ENCODE measurements at places on chromosomes 5 and 9. TPM values are rescaled to one million over a fixed set of nuclear protein-coding genes. Genes with fewer than 3 reads are reported as not detected.

ZCCHC7 gene
- 21.9 TPM for total RNA-seq

ECSCR gene
- not detected for total RNA-seq

FOXD4L6 gene
- not detected for total RNA-seq

SOWAHA gene
- total RNA-seq: not detected

GFI1B gene
- not detected for total RNA-seq

GLRA1 gene
- total RNA-seq: not detected

VAV2 gene
- 34.2 TPM for total RNA-seq

PCDHGA1 gene
- 0.10 TPM for total RNA-seq

CCDC152 gene
- total RNA-seq: not detected

TICAM2 gene
- total RNA-seq: 4.0 TPM

AGXT2 gene
- not detected for total RNA-seq

ANKRD31 gene
- total RNA-seq: 0.10 TPM

SEMA6A gene
- 4.9 TPM for total RNA-seq

- H3K4me1 ChIP-seq: no peaks in the 10 kb centered on the region
- H3K36me3 ChIP-seq: no peaks in the 10 kb centered on the region
- no peak overlapping the region for H3K27ac ChIP-seq
- DNase-seq: no peak
Observed at GRCh38 chr9:130334915-130335314, 69.4 kb downstream of the HMCN2 start.

DNA sequence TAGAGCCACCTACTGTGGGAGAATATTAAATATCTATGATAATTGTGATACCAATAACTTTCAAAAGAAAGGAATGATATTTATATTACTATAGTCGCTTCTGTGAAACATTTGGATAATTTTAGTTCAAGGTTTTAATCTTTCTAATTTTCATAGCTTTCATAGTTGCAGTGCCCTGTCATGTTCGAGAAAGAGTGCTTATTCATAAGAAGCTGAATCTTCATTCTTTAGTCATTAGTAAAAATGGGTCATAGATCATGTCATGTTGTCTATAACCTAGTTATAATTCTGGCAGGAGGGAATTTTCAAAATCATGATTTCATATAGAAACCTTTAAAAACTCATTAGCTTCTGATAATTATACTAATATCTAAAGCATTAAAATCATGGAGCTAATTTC lies 685.6 kb downstream of the CETN3 start:
- peaks cover 24% of the 10 kb centered on the region for H3K4me1 ChIP-seq
- no peaks in the 10 kb centered on the region for H3K36me3 ChIP-seq
- no peak overlapping the region for H3K27ac ChIP-seq

DNA sequence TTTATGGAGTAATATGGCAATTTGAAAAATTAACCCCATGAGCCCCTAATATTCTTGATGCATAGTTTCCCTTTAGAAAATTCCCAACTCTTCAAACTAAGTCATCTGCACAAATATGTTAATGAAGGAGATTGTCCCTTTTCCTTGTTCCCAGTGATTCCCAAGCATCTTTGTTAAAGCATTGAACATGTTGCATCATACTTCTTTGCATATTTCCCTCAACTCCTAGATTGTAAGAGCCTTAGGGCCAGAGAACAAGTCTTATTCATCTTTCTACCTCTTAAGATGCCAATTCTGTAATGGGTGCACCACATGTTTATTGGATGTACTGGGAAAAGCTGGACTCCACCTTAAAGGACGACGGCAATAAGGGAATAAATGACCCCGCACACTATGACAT lies 223.4 kb downstream of the PLK2 start:
- peaks cover 9% of the 10 kb centered on the region for H3K4me1 ChIP-seq
- H3K4me3 ChIP-seq: no peak overlapping the region
- no peaks in the 10 kb centered on the region for H3K36me3 ChIP-seq
- no peak overlapping the region for H3K27ac ChIP-seq
- H3K27me3 ChIP-seq: no peaks in the 10 kb centered on the region

- H3K4me1 ChIP-seq: peaks cover 31% of the 10 kb centered on the region
- H3K36me3 ChIP-seq: no peaks in the 10 kb centered on the region
- DNase-seq: no peak
- no peaks in the 10 kb centered on the region for H3K27me3 ChIP-seq
- H3K27ac ChIP-seq: peak overlapping the region; percentile 10
Observed at GRCh38 chr5:174571662-174572397, 152.6 kb upstream of the MSX2 start.

DNA sequence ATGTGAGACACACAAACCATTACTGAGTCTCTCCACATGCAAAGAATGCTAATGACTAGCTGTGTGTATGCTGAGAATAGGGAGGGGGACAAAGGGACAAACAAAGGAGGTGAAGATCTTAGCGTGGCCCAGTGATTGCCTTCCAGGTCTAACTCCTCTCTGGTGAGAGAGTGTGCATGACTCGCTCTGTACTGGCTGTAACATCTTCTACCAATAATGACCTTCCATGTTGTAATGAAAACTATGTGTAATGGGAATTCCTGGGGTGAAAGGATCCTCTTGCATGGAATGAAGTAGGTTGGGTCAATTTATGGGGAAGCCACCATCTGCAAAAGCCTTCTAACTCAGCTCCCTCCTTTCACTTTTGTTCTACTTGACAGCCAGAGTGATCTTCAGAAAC lies 24.4 kb upstream of the GPR151 start:
- no peak for DNase-seq
- H3K4me3 ChIP-seq: no peak overlapping the region
- no peak overlapping the region for H3K27ac ChIP-seq

GRCh38 chr5:43367909-43368669 lies 44.1 kb downstream of the CCL28 start:
- H3K4me3 ChIP-seq: no peak overlapping the region
- H3K27ac ChIP-seq: no peak overlapping the region
- no peak for DNase-seq
- H3K36me3 ChIP-seq: no peaks in the 10 kb centered on the region
- no peaks in the 10 kb centered on the region for H3K4me1 ChIP-seq
- H3K27me3 ChIP-seq: peaks cover 11% of the 10 kb centered on the region

DNA sequence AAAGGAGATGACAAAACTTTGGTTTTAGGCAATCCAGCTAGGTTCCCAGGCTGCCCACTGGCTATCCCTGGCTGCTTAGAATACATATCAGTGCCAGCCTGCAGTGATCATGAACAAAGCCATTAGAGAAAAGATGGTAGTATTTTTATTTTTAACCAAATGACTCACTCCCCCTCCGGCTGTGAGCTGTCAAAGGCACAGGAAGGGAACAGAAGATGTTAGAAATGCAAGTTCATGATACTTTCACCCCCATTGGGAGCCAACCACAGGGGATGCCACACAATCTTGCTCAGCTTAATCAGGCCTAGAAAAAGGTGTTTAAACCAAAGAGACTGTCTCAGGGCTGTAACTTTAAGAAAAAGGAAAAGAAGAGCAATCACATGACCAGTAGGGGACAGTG lies 70.3 kb upstream of the ASTN2 start:
- no peak overlapping the region for H3K27ac ChIP-seq
- H3K4me3 ChIP-seq: no peak overlapping the region
- H3K4me1 ChIP-seq: no peaks in the 10 kb centered on the region
- H3K36me3 ChIP-seq: no peaks in the 10 kb centered on the region

GRCh38 chr5:17723876-17724275 lies 89.6 kb downstream of the TAF11L14 start:
- no peak overlapping the region for H3K27ac ChIP-seq
- no peaks in the 10 kb centered on the region for H3K36me3 ChIP-seq
- peaks cover 9% of the 10 kb centered on the region for H3K4me1 ChIP-seq
- no peak for DNase-seq
- H3K4me3 ChIP-seq: no peak overlapping the region

GRCh38 chr5:143331956-143332355 lies 71.5 kb downstream of the NR3C1 start:
- no peak overlapping the region for H3K4me3 ChIP-seq
- H3K4me1 ChIP-seq: peaks cover 35% of the 10 kb centered on the region
- H3K36me3 ChIP-seq: no peaks in the 10 kb centered on the region
- no peak for DNase-seq
- peak overlapping the region; percentile 45 for H3K27ac ChIP-seq
- H3K27me3 ChIP-seq: no peaks in the 10 kb centered on the region

DNA sequence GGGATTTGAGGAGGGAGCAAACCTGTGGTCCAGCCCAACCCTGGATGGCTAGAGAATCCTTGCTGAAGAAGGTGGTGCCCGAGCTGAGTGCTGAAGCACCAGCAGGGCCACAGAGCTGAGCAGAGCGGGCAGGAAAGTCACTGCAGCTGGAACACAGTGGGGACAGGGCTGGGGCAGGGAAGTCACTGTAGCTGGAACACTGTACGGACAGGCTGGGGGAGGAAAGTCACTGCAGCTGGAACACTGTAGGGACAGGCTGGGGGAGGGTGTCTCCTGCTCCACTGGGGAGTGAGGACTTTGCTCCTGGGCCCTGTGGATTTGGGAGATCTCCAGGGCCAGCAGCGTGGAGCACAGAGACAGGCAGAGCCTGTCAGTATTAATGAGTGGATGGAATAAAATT lies 9.0 kb upstream of the SUSD3 start:
- H3K36me3 ChIP-seq: peaks cover 2% of the 10 kb centered on the region
- DNase-seq: no peak
- H3K4me3 ChIP-seq: no peak overlapping the region
- H3K27ac ChIP-seq: no peak overlapping the region

DNA sequence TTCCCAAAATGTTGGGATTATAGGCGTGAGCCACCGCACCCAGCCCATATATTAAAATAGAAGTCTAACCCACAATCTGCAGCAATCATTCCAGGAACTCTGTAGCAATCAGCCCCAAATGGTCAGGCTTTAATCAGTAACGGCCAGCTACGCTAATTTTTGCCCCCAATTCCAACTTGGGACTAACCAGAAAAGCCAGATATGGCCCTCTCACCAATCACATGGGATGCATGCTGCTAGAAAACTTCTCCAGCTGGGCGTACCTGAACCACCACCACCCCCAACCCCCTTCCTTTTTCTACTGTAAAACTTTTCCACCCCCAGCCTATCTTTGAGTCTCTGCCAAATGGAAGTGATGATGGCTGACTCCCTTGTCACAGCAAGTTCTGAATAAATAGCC lies 4.1 kb downstream of the SUSD1 start:
- H3K27ac ChIP-seq: no peak overlapping the region
- no peak overlapping the region for H3K4me3 ChIP-seq
- no peaks in the 10 kb centered on the region for H3K27me3 ChIP-seq
- H3K36me3 ChIP-seq: no peaks in the 10 kb centered on the region
- no peak for DNase-seq
- H3K4me1 ChIP-seq: peaks cover 73% of the 10 kb centered on the region

DNA sequence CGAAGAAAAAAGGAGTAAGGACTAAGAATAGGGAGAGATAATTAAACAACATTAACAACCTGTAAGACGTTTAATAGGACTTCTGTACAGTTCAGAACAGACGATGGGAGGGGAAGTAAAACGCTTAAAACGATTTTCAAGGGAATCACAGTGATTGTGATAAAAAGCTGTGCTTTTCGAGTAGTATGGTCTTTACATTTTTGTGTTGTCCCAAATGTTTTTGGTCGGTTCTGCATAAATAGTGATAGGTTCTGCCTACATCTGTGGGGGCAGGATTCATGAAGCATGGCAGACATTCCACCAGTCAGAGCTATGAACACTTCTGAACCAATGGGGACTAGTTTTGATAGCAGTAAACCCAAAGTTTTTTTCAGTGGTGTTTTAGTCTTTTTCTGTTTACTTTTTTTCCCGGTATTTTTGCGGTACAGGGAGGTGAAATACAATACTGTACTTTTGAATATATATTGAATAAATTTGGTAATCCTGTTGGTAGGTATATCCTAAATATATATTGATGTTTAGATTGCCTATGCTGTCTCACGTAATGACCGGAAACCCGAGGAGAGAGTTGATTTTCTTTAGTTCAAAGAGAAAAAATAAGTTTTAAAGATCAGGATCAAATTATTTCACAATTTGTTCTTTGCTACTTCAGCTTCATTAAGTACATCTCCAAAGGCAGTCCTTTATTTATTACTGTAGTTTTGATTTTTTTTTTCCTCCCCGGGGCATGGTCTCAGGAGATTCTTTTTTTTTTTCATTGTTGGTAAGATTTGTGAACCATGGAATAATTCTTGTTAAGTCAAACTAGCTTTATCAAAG lies 1.3 kb downstream of the ERBIN start:
- H3K27ac ChIP-seq: peak overlapping the region; percentile 98
- H3K4me1 ChIP-seq: peaks cover 47% of the 10 kb centered on the region
- no peak for DNase-seq
- peaks cover 3% of the 10 kb centered on the region for H3K36me3 ChIP-seq

DNA sequence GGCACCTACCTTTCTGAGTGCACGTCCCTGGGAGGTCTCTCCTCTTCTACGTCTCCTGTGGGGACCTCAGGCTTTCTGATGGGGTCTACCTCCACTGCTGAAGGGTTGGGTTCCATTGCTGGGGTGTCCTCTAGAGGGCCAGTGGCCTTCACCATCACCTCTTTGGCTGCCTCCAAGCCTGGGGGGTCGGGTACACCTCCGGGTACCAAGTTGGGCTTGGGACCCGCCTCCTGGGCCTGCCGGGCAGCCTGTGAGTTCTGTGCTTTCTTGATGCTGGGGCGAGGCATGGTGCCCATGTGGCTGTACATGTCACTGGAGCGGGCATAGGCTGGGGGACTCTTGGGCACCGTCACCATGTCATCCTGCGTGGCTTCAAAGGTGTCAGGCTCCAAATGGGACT lies 4.5 kb downstream of the SH2D3C start:
- no peaks in the 10 kb centered on the region for H3K27me3 ChIP-seq
- no peak for DNase-seq
- H3K36me3 ChIP-seq: no peaks in the 10 kb centered on the region
- peaks cover 33% of the 10 kb centered on the region for H3K4me1 ChIP-seq

DNA sequence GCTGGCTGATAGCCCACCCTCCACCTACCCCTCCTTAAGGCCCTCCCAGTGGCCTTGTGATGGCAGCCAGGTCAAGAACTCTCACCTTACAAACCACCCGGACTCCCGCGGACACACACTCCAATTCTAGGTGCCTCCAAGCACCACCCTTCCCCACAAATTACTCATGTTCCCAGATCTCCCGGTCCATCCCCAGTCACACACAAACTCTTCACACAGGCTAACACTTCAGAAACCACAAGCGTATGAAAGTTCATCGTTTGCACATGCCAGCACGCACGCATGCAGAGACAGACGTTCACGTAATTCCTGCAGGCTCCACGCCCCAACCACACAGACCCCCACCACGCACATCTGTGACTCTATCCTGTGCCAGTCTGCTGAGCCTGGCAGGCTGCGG lies 18.0 kb downstream of the NR5A1 start:
- H3K4me3 ChIP-seq: no peak overlapping the region
- peaks cover 38% of the 10 kb centered on the region for H3K27me3 ChIP-seq
- H3K36me3 ChIP-seq: no peaks in the 10 kb centered on the region
- no peak overlapping the region for H3K27ac ChIP-seq

All from chondrocyte (in vitro differentiated cells).